CD14-positive monocyte (primary cell): ENCODE measurements at places on chromosomes 5 and 9. TPM values are rescaled to one million over a fixed set of nuclear protein-coding genes. Genes with fewer than 3 reads are reported as not detected.

The GADD45G gene
- polyA plus RNA-seq = 1.1 TPM

The OSMR gene
- not detected for polyA plus RNA-seq

The RAPGEF6 gene
- polyA plus RNA-seq = 4.8 TPM

DNA sequence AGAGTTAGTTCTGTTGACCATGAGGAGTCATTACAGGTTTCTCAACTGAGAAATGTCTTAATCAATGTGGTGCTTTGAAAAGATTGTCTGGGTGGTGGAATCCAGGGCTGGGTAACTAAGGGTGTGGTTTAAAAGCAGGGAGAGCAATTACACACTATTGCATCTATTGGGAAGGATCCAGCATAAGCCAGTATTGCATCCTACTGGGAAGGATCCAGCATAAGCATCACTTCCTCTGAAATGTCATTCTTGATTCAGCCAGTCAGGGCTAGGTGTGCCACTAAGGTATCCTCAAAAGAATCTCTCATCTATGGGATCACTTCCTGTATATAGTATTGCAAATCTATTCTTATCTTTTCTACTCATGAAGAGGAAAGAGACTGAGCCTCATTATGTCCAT is 38.6 kb downstream of the ELOVL7 start:
- DNase-seq = no peak

- no peak for DNase-seq
Measured at GRCh38 chr9:86968258-86968920, 21.1 kb upstream of the GAS1 start.

- DNase-seq = no peak
Measured at GRCh38 chr9:32545884-32546283, 6.2 kb upstream of the SMIM27 start.

DNA sequence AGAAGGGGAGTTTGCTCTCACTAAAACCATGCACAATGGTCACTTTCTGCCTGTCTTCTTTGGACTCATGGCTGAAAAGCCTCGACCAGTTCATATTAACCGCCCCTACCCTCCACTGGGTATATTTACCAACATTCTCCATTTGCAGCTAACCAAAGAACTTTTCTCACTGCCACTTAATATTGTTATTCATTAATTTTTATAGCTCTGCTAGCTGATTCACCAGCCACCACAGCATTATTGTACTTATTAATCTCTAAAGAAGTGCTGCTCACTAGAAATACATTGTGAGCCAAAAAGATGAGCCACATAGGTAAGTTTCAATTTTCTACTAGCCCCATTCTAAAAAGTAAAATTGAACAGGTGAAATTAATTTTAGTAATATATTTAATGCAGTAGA is 33.4 kb upstream of the SMIM32 start:
- no peak for DNase-seq

GRCh38 chr5:169004551-169004950 is 296.4 kb downstream of the SLIT3 start:
- DNase-seq = no peak

DNA sequence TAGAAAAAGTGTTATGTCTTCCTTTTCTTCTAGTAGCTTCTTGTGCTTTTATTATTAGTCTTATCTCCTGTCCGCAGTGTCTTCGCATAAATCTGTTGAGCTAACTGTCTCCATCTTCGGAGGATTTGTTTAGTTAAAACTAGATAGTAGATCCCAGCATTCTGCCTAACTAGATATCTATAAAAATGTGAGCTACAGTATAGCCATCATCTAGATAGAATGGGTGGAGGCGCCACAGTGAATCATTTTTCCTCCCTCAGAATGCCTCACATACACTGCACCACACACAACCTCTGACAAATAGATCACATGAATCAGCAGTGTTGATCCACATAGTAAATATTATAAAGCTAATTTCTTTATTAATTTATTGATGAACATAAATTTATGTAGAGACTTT is 220.3 kb upstream of the GAS1 start:
- DNase-seq = no peak

- DNase-seq = no peak
Measured at GRCh38 chr5:85488295-85488694, 1103.6 kb upstream of the EDIL3 start.

GRCh38 chr5:157563929-157564716 is 11.5 kb downstream of the ADAM19 start:
- DNase-seq = no peak
